Spleen (tissue), 13 donors: ENCODE measurements at places on chromosomes 1 and 21. TPM values are rescaled to one million over a fixed set of nuclear protein-coding genes. Genes with fewer than 3 reads are reported as not detected.

GRCh38 chr1:54013393-54014008, 4.5 kb downstream of the LDLRAD1 start:
- no peak for DNase-seq

GRCh38 chr1:46639547-46639946, 22.9 kb upstream of the MOB3C start:
- DNase-seq: no peak

- DNase-seq: no peak
Observed at GRCh38 chr1:204130178-204130577, 21.7 kb downstream of the ETNK2 start.

- no peak for DNase-seq
Observed at GRCh38 chr1:186681801-186682200, 1.6 kb upstream of the PTGS2 start.

DNA sequence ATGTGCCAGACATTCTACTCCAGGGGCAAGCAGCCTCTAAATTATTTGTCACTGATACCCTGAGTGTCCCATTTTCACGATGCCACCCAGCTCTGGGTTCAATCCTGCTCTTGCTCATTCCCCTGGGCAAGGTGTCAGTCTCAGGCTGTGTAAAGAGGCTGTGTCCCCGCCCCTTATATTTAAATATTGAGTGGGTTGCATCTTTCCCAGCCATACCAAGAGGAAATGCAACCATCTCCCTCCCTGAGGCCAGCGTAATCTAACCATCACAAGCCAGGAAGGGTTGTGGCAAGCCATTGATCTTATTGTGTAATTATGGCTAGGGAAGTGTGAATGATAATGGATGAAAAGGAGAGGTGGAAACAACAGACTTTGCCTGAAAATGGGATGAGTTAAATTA, 54.7 kb upstream of the CLDN14 start:
- DNase-seq: no peak

Gene THBS3
- total RNA-seq: 16.1 TPM
